ENCODE measurements at places on chromosomes 5 and 9.

- DNase-seq = no peak
Measured at GRCh38 chr5:132203464-132203818, 24.2 kb downstream of the P4HA2 start.

DNA sequence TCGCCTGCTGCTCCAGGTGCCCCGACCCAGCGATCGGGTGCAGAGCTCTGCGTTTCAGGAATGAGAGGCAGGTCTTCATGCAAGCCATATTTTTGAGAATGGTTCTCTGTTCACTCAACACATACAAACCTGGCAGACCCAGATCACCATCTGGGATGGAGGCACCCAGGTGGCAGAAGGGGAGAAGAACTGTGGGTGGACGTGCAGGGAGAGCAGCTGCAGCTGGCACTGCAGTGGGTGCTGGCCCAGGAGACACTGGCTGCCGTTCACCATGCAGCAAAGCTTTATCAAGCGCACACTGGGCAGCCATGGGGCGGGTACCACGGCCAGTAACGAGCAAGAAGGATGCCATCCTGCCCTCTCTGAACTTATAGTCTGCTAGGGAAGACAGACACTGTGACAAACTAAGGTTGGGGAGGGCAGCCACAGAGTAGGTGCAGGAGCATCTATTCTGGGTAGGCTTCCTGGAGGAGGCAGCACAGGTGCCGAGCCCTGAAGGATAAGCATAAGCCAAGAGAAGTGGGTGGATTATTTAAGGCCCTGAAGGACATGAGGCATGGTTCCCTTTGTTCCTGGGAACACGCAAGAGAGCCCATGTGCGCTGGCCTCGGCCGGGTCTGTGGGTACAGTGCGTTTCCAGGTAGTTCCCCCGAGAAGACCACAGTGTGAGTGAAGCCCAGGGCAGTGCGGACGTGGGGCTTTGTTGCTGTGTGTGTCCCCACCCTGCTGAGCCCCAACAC is 46.2 kb upstream of the FCN2 start:
- DNase-seq = no peak

DNA sequence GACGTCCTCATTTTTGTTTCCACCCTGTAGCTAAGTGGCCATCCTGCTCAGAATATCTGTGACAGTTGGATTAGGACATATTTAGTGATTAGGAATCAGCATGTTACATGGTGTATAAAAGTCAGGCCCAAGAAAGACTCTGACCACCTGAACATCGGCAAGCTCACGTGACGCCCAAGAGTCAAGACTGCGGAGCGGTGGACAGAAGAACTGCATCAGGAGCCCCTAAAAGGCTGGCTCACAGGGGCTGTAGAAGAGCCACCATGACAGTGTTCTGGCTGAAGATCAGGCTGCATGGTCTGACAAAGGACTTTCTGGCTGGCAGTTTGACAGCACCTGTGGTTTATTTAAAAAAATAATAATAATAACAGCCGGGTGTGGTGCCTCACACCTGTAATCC is 185.3 kb downstream of the AUH start:
- no peak for DNase-seq

DNA sequence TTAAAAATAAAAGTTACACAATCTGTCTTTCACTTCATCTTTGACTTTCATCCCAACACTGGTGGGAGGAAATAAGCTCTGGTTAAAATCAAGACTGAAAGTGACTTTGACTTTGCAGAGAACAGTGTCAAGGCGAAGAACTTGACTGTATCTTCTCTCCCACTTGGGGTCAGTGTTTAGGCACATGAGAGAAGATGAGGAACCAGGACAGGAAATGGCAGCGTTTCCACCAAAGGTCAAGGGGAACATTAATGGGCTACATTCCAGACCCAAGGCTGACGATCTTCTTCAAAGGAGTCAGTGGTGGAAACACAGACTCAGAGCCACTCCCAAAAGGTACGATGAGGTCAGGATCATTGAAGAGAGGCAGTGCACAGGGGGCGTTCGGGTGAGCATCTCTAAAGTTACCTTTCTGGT is 409.5 kb downstream of the ARHGEF28 start:
- DNase-seq = no peak

DNA sequence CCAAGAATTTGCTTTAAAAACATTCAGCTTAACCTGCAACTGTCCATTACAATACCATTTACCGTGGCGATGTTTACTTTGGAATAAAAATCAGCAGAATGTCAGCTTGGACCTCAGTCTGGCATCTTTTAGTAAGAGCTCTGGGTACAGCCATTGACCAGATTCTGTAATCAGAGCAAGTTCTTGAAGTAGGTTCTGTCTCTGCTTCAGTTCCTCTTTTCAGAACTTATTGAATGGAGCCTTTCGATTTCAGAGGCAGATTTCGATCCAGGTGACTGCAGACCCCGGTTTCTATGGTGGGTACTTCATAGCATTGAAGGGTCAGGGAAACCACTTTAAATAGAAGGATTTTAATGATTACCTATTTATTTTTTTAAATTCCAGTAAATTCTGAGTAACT is 53.4 kb upstream of the SV2C start:
- no peak for DNase-seq

GRCh38 chr5:73280821-73281746 is 108.1 kb downstream of the TMEM174 start:
- no peak for DNase-seq

- no peak for DNase-seq
Measured at GRCh38 chr5:108898707-108899106, 151.0 kb downstream of the FER start.

DNA sequence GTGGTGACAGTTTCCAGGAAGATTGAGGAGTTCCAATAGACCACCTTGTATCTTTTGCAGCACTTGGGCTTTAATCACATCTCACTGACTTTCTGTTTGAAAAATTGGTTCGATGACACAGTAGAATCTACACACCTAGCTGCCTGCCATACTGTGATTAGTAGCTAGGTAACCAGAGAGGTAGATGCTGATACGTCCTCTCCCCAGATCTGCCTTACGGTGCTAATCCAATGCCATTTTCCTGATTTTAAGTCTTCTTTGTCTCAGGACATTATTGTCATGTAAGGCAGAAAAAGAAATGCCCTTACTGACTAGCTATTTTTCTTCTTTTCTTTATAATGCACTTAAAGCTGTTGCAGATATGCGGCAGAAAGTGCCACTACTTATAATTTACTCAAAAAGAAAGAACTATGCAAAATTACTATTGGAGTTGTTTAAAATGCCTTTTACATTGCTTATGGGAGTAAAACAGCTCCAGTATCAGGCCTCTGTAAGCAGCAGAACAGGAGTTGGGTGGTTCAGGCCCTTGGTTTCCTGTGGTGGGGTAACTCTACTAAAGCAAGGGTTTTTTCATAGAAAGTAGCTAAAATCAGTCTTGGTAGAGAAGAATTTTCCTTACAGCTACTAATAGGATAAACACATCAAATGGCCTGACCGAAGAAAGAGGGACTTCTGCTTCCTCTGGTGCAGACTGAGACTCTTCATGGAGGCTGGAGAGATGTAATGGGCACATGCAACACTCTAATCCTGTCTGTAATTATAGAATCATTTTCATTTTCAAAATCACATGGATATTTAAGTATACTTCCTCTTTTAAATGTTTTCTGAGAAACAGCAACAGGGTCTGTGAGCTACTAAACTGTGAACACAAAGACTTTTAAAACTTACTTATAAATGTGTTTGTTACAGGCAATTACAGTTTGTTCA is 177.2 kb downstream of the MAPKAP1 start:
- DNase-seq = no peak

- no peak for DNase-seq
Measured at GRCh38 chr5:153629027-153629895, 138.8 kb downstream of the GRIA1 start.

- DNase-seq = no peak
Measured at GRCh38 chr5:142862594-142862993, 92.4 kb downstream of the ARHGAP26 start.

DNA sequence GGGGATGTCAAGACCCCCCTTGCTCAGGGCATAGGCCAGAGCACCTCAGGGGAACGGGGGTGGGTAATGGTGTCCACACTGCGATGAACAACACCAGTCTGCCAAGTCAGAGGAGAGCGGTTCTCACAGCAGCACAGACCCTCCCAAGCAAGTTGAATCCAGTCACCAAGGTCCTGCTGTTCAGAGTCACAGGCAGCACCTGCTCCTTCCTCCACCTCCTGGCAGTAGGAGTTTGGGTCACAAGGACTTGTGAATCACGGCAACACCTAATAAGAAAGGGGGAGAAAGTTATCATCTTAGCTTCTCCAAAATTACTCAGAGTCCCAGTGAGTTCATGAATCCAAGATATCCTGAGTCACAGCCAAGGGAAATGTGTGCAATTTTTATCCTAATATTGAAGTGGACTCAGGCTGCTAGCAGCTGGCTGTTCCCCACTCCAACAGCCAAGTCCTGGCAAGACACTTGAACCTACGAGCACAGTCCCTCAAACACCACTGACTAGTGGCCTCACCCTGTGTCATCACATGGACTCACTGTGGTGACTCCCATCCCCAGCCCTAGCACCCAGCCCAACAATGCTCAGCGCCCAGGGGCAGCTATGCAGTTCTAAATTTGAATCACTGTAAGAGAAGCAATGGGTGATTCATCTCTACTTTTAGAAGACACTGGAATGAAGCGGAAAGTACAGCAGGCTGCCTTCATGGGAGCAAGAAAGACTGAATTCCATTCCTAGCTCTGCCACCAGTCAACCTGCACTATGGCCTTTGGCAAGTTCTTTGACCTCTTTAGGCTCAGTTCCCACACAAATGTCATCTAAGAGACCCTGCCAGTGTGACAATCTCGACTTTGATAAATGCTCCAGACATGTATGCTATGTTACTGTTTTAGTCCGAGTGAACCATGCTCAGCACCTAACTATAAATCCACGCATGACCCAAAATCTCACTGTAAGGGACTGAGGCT is 113.7 kb downstream of the KLHL3 start:
- DNase-seq = no peak

GRCh38 chr9:122333169-122333808 is 37.5 kb upstream of the PTGS1 start:
- DNase-seq = no peak

- DNase-seq = no peak
Measured at GRCh38 chr9:112858625-112859147, 32.0 kb downstream of the SLC46A2 start.

GRCh38 chr9:38083858-38084555 is 15.0 kb upstream of the SHB start:
- no peak for DNase-seq

DNA sequence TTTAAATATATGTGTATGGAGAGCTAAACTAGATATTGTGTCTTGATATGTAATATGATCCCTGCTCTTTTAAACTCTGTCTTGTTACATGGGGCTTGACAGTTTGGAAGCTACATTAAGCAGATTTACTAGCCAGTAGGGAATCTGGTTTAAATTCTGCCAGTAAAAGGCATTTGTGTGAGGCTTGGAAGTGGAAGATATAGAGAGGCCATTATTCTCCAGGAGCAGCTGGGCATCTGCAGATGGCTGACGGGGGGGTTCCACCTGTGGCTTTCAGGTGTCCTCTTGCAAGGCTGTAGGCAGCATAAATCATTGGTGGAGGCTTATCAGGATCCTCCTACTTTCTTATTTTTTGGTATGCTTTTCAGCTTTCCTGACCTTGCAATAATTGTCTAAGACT is 179.1 kb upstream of the FBXL7 start:
- no peak for DNase-seq

DNA sequence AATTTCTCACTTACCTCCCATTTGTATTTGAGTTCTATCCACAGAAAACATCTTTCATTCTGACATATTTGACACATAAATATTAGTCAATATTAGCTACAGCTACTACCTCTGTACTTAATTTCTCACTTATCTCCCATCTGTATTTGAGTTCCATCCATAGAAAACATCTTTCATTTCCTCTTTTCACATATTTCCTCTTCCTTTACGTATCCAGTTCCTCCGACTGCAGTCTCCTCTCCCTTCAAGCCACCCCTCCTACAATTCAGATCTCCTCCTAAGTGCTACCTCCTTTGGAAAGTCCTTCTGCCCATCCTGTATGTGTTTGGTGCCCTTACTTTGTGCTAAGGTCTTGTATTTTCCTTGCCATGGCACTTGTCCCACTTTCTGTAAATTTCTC is 1.6 kb downstream of the SREK1IP1 start:
- no peak for DNase-seq

DNA sequence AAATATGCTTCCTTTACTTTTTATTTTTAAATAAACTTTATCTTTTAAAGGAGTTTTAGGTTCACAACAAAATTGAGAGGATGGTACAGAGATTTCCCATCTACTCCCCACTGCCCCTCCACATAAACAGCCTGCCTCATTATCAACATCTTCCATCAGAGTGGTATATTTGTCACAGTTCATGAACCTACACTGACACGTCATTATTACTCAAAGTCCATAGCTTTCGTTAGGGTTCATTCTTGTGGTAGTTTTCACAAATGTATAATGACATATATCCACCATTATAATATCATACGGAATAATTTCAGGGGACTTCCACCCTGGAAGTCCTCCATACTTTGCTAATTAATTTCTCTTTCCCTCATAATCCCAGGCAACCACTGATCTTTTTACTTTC is 204.9 kb downstream of the SMARCA2 start:
- no peak for DNase-seq

- DNase-seq = no peak
Measured at GRCh38 chr9:8880060-8880459, 1080.5 kb upstream of the DMAC1 start.

DNA sequence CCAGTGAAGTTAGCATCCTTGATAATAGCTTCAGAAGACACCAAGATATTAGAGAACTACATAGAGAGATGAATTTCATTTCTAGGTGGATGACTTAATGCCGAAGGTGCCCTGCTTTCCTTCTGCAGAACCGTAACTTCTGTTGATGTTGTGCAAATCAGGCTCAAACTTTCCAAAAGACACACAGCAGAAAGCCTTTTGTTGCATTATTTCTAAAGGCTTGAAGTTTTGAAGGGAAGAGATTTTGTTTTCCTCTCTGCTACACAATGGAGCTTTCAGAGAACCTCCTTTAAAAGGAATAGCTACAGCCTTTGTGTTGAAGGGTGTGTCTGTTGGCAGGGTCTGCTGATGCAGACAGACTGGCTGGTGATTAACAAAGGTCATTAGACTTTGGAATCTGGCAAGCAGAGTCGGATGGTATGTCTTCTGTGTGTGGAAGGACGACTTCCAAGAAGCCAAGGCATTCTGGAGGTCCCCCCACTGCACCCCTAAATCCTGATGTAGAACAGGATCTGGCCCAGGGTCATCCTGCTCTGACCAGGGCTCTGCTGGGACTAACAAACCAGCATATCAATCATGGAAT is 57.8 kb downstream of the ZNF462 start:
- DNase-seq = no peak

GRCh38 chr9:76394960-76395252 is 680 bp upstream of the RFK start:
- DNase-seq = peak; percentile 67

DNA sequence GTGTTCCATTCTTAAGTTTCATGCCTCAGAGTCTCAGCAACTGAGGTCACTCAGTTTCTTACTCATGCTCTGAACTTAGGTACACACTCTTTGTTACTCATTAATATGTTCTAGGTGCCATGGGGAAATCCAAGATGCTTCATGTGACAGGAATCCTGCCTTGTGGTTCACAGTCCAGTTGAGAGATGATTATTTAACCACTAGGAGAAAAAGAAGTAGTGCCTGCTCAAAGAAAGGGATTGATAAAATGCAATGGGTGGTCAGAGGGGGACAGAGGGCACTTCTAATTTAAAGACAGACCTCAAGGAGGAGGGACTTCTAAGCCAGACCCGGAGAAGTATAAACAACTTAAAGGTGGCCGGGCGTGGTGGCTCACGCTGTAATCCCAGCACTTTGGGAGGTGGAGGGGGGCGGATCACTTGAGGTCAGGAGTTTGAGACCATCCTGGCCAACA is 69.0 kb downstream of the UGCG start:
- DNase-seq = no peak

Data from CD8-positive, alpha-beta T cell (primary cell).